ENCODE measurements at places on chromosomes 13 and 19. TPM values are rescaled to one million over a fixed set of nuclear protein-coding genes. Genes with fewer than 3 reads are reported as not detected.

CBARP gene
- total RNA-seq, result 8.5 TPM

TMPRSS9 gene
- 0.05 TPM for total RNA-seq

TNFAIP8L1 gene
- total RNA-seq, result 5.7 TPM

MCEMP1 gene
- total RNA-seq, result not detected

PRKCSH gene
- total RNA-seq, result 183 TPM

COX6B1 gene
- 703 TPM for total RNA-seq

CGB1 gene
- 2.4 TPM for total RNA-seq

ZNF845 gene
- total RNA-seq, result 4.4 TPM

CAMSAP3 gene
- 12.6 TPM for total RNA-seq

ZNF223 gene
- total RNA-seq, result 2.9 TPM

ZNF610 gene
- total RNA-seq, result 0.33 TPM

RXFP2 gene
- not detected for total RNA-seq

CLN5 gene
- 17.3 TPM for total RNA-seq

KIR3DL2 gene
- not detected for total RNA-seq

ZNF536 gene
- total RNA-seq, result not detected

ZNF615 gene
- 5.6 TPM for total RNA-seq

ZNF382 gene
- 0.78 TPM for total RNA-seq

FAM83E gene
- total RNA-seq, result 2.0 TPM

ZNF420 gene
- total RNA-seq, result 2.1 TPM

NFKBIB gene
- total RNA-seq, result 28.5 TPM

DIAPH3 gene
- 10.2 TPM for total RNA-seq
